ENCODE measurements at places on chromosomes 6 and 20.
A peak's percentile ranks its signal among the peaks of the same experiment; 100 is the strongest.

- DNase-seq, result peak; percentile 43
Measured at GRCh38 chr6:15522427-15522826, 140.4 kb downstream of the DTNBP1 start.

DNA sequence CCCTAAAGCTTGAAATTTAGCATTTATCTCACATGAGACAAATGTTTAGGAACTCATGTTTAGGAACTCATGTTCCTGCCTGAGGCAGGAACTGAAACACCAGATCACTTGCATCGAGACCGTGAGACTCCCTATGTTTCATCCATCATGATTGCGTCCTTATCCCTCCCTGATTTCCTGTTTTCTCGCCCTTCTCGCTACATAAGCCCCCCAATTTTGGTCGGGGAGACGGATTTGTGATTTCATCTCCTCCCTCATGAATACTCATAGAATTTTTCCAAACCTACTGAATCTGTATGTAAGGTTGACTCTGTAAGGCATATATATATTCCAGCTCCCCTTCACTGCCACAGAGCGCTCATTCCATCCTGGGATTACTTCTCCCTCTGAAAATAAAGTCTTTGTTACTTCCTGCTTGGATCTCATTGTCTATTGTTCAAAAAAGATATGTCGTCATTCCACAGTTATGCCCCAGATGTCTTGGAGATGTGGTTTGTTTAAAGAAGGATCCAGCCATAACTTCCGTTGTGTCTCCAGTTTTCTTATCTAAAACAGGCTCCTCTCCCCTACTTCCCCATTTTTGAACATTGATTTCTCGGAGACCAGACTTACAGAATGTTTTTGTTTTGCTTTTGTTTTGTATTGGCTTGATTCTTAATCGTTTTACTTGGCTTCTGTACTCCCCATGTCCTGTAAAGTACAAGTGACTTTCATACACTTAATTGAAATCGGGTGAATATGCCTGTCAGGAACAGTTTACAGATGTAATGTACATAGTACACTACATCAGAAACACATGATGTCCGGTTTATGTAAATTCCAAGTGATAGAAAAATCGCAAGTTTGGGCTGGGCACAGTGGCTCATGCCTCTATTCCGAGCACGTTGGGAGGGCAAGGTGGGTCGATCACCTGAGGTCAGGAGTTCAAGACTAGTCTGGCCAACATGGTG, 118.7 kb downstream of the HFE start:
- peak; percentile 64 for DNase-seq

DNA sequence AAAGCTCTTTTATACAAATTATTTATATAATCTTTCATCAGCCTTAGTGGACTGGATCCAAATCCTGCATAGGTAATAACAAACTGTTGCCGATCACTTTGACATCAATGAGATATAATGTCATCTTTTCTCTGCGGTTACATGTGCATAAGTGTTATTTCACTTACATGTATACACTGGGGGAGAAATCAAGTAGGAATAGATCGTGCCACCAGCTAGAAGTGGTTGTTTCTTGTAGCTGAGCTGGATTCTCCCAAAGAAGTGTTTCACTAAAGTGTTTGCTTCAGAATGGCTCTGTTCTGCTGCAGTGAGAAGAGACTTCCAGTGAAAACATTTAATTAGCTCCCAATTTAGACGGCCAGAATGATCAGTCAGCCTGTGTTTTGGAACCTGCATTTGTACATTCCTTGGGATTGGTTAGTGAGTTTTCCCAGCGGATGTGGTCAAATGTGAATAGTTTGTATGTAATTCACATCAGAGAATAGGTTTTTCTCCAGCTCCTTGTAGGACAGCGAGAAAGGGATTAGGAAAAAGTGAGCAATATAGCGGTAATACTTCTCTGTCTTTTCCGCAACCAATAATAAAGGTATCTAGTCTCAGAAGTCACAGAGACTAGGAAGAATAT, 163.1 kb upstream of the CCN2 start:
- DNase-seq, result no peak

GRCh38 chr6:156163311-156163710, 613.9 kb upstream of the ARID1B start:
- no peak for DNase-seq

GRCh38 chr6:158667360-158667981, 17.6 kb downstream of the SYTL3 start:
- no peak for DNase-seq

DNA sequence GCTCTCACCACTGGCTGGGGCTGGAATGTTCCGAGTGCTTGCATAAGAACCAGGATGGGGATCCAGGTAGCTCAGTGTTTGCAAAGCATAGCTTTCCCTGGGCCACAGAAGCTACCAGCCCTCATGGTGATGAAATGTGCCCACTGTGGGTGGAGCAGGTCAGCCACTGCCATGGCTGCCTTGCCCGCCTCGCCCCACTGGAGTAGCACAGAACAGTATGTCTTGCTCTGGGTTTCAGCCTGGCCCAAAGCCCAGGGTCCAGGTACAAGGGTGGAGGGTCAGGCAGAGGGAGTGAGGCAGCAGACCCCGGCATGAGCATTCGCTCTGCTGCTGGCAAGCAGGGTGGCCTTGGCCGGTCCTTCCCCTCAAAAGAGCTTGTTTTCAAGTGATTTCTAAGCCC, 34.7 kb downstream of the KCNK17 start:
- no peak for DNase-seq

DNA sequence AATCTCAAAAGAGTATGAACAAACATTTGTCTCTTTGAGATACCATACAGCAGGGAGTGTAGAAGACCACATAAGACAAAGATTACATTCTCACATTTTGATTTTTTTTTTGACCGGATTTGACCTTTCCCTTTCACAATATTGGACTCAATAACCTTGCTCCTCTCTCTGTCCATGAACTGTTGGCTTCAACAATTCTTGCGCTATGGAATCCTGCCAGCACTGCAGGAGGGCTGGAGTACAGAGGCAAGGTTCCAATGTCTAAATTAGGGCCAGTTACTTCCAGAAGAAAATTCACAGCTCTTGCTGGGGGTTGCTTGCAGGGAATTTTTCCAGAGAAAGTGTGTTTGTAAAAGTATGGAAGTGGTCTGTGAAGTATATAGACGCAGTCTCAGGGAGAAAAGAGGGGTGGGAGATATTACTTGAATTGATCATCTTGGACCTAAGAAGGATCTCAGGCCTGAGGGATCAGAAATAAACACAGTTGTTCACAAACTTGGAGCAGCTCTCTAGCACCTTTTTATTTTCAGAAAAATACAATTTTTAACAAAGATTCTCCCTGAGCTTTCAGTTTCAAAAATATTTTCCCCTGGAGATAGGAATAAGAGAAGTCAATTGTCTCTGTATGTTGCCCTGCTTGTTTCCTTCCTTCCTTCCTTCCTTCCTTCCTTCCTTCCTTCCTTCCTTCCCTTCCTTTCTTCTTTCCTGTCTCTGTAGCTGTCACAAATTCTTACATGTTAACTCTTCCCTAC, 765.9 kb downstream of the BCKDHB start:
- DNase-seq, result no peak

GRCh38 chr20:53413186-53413631, 180.4 kb downstream of the ZNF217 start:
- DNase-seq, result peak; percentile 87

GRCh38 chr6:164897523-164898235, 411.7 kb downstream of the C6orf118 start:
- DNase-seq, result no peak

DNA sequence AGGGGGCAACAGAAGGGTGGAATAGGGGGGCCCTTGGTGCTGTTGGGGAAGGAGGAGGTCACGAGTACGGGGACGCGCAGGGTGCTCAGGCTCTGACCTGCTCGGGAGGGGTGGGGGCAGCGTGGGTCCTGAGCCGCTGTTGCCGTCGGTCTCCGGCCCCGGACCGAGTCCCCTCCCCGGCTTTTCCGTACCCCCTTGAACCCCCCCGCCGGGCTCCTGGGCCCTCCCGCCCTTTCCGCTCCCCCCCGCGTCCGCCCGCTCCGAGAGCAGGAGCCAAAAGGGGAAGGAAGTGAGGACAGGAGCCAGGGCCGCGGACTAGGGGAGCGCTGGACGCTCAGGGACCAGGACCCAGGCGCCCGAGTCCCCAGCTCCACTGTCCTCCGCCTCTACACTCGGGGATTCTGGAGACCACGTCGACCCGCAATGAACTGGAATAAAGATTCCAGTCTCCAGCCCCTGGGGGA, at the start of gene RGL2:
Gene RGL2, minus strand, starts transcription at position 170 of the 464 bp plus-strand sequence. CDS start 332 bp downstream, outside the sequence.
- DNase-seq, result peak; percentile 55

DNA sequence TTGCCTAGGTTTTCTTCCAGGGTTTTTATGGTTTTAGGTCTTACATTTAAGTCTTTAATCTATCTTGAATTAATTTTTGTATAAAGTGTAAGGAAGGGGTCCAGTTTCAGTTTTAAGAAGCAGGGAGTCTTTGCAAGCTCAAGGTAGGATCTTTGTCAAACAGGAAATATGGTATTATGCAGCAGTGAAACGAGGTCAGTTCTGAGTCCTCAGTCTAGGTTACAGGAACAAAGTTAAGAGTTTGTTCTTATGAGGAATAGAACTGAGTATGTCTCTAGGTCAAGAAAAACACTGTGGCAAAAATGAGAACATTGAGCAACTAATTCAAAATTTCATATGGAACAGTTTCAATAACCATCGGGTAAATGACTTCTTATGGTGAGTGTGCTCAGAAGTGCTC, 63.6 kb downstream of the GCLC start:
- DNase-seq, result no peak

- DNase-seq, result no peak
Measured at GRCh38 chr6:135088281-135088680, 33.7 kb upstream of the HBS1L start.

GRCh38 chr20:22459754-22460153, 124.6 kb downstream of the FOXA2 start:
- DNase-seq, result no peak

DNA sequence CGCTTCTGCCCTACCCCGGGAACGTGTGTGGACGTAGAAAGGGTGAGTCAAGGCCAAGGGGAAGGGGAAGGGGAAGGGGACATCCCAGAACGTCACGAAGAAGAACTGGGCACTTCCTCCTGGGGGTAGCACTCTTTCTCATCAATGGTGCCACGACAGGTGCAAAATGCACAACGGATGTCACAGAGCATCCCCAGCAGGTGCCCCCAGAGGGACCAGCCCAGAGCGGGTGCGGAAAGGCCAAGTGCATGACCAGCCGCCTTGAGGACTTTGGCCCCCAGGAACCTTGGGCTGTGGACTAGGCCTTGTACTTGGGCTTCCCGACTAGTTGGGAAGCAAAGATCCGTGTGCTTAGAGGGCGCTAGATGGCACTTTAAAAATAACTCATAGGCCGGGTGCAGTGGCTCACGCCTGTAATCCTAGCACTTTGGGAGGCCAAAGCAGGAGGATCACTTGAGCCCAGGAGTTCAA, 12.1 kb upstream of the SRC start:
- DNase-seq, result no peak

DNA sequence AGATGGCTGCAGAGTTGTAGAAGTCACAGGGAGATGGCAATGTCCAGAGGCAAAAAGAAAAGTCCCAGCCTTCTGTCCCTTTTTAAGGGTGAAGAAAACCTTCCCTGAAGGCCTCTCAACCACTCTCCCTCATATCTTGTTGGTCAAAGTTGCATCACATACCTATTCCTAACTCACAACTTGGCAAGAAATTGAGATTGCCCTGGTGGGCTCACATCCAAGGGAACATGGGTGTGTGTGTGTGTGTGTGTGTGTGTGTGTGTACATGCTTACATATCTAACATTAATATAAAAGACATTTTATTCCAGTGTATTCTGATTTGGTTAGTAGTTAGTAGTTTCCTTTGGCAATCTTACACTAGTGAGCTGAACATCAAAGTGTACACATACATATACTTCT, 144.3 kb upstream of the SALL4 start:
- no peak for DNase-seq

- no peak for DNase-seq
Measured at GRCh38 chr20:10157549-10157948, 61.1 kb upstream of the SNAP25 start.

- DNase-seq, result no peak
Measured at GRCh38 chr6:111461860-111462259, 21.2 kb downstream of the REV3L start.

- no peak for DNase-seq
Measured at GRCh38 chr6:42520786-42521607, 42.8 kb upstream of the UBR2 start.

DNA sequence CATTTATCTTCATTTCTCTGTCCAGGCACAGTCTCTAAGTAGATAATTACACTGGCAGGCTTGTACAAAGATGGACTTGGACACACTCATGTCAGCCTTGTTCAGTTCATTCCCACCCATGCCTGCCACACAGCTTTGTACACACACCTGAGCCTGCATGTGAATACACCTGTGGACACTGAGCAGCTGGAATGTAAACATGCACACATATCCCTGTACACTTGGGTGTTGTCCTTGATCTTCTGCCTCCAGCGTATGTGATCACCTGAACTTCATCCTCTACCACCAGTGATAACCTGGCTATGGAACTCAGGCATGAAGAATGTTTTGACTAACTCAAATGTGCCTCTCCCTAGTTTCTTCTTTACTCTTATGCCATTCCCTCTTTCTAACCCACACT, 190.6 kb downstream of the DHX35 start:
- peak; percentile 5 for DNase-seq

- DNase-seq, result no peak
Measured at GRCh38 chr20:39563349-39563748, 601.2 kb downstream of the DHX35 start.

- DNase-seq, result peak; percentile 73
Measured at GRCh38 chr6:139378882-139379341, 4.5 kb upstream of the CITED2 start.

DNA sequence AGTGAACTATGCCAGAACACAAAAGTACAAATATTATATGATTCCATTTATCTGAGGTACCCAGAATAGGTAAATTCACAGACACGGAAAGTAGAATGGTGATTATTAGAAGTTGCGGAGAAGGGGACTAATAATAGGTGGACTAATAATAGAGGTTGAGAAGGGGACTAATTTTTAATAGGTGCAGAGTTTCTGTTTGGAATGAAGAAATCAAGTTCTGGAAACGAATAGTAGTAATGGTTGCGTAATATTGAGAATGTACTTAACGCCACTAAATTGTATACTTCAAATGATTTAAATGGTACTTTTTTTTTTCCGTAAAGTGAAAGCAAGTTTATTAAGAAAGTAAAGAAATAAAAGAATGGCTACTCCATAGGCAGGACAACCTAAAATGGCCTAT, 33.2 kb downstream of the B4GALT5 start:
- DNase-seq, result no peak

GRCh38 chr20:44603327-44603726, 20.9 kb downstream of the PKIG start:
- no peak for DNase-seq
